ENCODE measurements at places on chromosomes 16 and 17.

- peak; percentile 47 for DNase-seq
These were observed 4.2 kb upstream of the KRTAP4-5 start for GRCh38 chr17:41153856-41154255.

- DNase-seq, result peak; percentile 20
These were observed 27.8 kb upstream of the MEIOC start for GRCh38 chr17:44628243-44629188.

GRCh38 chr16:53948734-53949430 lies 244.9 kb downstream of the FTO start:
- DNase-seq, result no peak

- no peak for DNase-seq
These were observed 102.2 kb upstream of the SDK2 start for GRCh38 chr17:73746314-73747073.

GRCh38 chr16:1908184-1908583 lies 10.0 kb downstream of the HS3ST6 start:
- DNase-seq, result peak; percentile 10

DNA sequence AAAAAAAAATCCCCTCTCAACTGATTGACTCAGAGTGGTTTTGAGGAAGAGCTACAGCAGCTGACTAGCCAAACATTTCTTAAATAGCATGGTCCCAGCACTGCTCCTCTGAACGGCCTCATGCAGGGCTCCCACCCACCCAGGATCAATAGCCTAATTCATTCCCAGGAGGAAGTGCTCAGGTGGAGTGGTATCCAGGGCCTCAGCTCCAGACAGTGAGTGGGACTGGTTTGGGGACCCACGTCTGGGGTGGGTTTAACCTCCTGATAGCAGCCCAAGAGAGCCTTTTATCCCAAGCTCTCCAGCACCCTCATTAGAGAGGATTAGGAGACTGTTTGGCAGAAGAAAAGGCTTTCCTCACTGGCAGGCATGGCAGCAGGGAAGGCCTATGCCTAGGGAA lies 68.5 kb upstream of the CDH5 start:
- no peak for DNase-seq

DNA sequence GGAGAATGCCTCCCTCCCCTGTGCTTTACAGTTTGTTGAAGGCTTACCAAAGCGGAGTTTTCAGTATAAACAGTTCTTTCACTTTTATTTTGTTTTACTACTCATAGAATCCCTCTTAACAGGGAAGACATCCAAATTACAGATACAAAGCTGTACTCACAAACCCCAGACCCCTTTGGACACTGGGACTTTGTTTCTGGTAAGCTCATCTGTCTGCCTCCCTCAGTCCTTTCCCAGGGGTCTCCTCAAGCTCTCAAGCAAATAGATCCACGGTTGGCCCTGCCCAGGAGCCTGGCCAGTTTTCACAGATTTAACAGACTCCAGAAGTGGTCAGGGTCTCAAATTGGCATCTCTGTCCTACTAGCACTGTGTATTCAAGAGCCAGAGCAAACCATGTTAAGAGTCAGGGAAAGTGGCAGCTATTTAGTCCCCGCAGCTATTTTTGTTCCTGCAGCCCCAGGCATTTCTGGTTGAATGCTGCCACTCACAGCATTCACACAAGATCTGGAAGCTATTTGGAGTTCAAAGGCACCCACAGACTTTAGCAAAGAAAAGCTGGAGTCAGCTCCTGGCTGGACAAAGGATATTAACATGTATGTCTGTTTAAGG lies 54.2 kb downstream of the TMEM100 start:
- no peak for DNase-seq

- DNase-seq, result no peak
These were observed 32.7 kb upstream of the SCNN1B start for GRCh38 chr16:23269248-23269953.

DNA sequence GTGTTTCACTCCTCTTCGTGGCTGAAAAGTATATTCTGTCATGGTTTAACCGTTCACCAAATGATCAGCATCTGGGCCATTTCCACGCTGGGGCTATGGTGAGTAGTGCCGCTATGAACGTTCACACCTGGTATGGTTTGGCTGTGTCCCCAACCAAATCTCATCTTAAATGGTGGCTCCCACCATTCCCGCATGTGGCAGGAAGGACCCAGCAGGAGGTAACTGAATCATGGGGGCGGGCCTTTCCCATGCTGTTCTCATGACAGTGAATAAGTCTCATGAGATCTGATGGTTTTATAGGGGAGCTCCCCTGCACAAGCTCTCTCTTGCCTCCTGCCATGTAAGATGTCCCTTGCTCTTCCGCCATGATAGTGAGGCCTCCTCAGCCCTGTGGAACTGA lies 45.7 kb upstream of the ZNF469 start:
- no peak for DNase-seq

DNA sequence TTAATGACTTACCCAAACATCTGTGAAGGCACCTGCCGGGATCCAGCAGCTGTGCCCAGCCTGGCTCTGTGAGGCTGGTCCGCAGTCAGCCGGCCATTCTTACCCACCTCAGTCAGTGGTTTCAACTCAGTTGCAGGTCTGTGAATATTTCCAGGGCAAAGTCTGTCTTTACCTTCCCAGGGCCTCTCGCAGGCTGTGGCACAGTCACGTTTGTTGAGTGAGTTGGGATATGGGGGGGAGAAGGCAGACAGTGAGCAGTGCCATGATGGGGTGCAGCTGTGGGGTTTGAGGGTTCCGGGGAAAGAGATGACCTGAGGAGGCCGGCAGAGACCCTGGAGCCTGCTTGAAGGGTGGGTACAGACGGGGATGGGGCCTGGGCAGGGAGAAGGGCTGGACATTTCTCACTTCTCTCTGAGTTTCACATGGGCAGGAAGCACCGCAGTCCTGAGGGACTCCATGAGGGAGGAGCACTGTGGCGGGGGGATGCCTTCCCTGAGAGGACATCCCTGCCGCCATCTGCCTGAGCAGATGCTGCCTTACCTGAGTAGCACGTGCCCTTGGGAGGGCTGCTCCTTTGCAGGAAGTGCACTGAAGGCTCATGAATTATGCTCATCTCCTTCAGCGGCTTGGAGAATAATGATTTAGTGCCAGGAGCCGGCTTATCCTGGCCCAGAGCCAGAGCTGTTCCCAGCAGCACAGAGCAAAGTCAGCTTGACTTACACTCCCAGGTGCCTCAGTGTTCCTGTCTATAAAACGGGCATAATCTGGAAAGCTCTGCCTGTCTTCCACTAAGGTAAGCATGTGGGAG lies 48.1 kb downstream of the KSR1 start:
- DNase-seq, result no peak

- DNase-seq, result peak; percentile 9
These were observed 163.4 kb downstream of the LAT start for GRCh38 chr16:29148131-29148691.

GRCh38 chr16:88862968-88863367 lies 3.5 kb downstream of the PABPN1L start:
- no peak for DNase-seq

- no peak for DNase-seq
These were observed 11.6 kb downstream of the WNT9B start for GRCh38 chr17:46862949-46863348.

GRCh38 chr17:45705123-45706009 lies 78.8 kb upstream of the CRHR1 start:
- no peak for DNase-seq

DNA sequence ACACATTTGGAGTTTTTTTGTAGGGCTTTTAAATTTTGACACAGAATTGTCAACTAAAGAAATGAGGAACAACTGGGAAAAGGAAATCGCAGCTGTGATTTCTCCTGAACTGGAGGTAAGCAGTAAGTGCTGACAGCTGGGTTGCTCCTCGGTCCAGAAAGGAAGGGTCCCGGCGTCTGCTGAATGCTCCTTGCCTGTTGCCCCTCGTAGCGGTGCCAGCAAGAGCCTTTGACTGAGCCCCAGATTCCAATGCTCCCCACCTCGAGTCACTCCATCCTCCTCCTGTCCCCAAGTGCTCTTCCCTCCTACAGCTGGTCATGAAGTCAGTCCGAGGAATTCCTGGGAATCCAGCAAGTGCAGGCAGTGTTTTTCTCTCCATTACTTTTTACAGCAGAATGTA lies 32.0 kb upstream of the ENDOV start:
- no peak for DNase-seq

- DNase-seq, result no peak
These were observed 11.1 kb downstream of the PLLP start for GRCh38 chr16:57273359-57273758.

GRCh38 chr17:28282596-28282995 lies 36.4 kb upstream of the TMEM97 start:
- no peak for DNase-seq

DNA sequence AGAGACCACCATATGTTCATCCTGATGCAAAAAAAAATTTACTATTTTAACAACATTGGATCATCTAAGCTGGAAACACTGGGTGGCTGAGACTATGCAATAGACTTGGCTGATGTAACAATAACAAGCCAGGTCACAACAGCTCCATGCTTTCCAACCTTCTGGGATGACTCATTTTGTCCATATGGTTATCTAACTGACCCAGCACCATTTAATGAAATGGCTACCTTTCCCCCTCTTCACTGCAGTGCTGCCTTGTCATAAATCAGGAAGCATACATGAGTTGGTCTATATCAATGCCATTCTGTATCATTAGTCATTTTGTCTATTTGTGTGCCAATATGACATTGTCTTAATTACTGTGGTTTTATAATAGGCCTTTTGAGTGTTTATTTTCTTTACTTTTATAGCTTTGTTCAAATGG lies 217.6 kb upstream of the KCNJ16 start:
- no peak for DNase-seq

GRCh38 chr17:78269955-78270381 lies 38.5 kb downstream of the TMEM235 start:
- no peak for DNase-seq

DNA sequence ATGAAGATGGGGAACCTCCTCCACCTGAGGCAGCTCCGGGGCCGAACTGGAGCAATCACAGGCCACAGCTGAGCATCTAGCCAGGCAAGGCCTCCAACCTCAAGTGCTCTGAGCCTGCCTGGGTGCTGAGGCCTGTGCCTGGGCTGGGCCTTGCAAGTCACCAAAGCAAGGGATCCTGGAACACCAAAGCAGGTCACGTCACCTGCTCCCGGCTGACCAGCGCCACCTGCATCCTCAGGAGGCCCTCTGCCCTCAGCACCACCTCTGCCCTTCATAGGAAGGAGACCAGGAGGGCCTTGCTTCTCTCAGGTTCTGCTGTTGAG lies 68.0 kb downstream of the SMPD3 start:
- no peak for DNase-seq

GRCh38 chr17:33521784-33522183 lies 228.7 kb upstream of the ASIC2 start:
- no peak for DNase-seq

DNA sequence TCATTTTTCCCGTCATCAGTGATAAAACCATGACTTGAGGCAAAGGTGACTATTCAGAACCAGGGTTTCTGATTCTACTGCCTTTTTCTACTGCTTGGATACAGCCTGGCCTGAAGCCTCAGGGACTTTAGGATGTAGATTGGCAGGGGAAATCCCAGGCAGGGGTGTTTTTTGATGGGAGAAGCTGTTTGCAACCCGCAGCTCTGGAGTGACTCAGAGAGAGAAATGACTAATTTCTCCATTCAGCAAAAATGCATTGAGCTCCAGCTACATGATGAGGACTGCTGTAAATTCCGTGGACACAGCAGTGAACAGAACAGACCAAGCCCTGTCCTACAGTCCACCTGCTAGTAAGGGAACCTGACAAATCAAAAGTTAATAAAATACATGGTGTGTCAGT lies 560.6 kb downstream of the CDH13 start:
- no peak for DNase-seq

DNA sequence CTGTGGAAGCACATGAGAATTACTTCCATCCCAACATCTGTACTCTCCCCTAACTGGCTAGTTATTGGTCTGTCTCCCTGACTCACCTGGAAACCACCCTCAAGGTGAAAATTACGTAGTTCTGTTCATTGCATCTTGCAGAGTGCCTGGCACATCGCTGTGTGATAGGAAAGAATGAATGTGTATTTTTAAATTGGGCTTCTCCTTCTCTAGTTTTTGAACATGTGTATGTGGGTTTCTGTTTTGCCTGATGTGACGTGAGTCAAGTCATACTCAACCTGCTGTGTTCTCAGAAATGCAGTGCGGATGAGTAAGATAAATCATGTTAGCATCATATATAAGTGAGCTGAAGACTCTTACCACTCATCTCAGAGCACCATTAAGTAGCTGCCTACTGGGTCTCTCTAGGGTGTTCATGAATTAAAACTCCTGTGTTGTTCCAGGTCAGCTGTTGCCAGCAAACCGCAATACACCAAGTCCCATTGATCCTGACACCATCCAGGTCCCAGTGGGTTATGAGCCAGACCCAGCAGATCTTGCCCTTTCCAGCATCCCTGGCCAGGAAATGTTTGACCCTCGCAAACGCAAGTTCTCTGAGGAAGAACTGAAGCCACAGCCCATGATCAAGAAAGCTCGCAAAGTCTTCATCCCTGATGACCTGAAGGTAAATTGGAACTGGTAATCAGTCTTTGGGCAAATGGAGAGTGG lies 50.2 kb downstream of the HLF start:
- DNase-seq, result no peak

GRCh38 chr16:4922721-4923342 lies 14.1 kb downstream of the PPL start:
- DNase-seq, result no peak

- no peak for DNase-seq
These were observed 296.8 kb downstream of the GRIN2A start for GRCh38 chr16:9885467-9885866.

GRCh38 chr17:76254275-76254674 lies 10.9 kb upstream of the UBALD2 start:
- no peak for DNase-seq

DNA sequence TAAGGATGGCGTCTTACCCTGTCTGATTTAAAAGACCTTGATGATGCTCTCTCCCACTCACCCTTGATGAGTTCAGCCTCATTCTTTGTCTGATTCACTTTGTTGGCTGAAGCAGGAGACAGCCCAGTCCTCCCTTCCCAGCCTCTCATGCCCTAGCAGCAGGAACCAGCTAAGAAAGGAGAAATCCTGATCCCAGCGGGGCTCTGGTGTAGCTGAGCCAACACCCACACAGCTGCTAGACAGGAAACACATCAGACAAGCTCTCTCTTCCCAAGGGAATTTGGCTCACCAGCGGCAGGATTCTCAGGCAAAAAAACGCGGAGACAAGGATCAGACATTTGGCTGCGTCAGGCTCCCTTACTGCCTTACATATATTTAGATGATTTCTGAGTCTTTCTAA lies 211.5 kb downstream of the CDH11 start:
- DNase-seq, result no peak

- no peak for DNase-seq
These were observed 245.5 kb downstream of the STX8 start for GRCh38 chr17:9330141-9330540.

Measured in common myeloid progenitor, CD34-positive (primary cell).